ENCODE measurements at places on chromosomes 7 and 10.

DNA sequence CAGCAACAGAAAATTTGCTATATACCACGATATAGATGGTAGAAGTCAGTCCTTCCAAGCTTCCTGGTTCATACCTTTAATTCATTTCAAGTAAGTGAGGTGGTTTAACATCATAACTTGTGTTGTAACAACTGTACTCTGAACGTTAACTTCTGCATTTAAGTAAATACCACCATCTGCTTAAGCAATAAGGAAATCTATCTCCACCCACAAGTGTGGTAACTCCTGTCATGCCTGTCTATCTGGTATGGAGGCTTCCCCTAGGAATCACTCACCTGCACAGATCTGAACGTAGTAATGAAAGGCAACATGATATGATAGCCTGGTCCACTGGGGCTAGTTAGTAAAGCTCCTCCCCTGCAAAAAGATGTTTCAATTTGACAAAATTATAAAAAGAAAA lies 2.3 kb downstream of the ERLIN1 start:
- peak; percentile 51 for DNase-seq

- no peak for DNase-seq
Measured at GRCh38 chr7:158664406-158664805, 40.2 kb downstream of the NCAPG2 start.

GRCh38 chr10:18984531-18984930 lies 64.1 kb upstream of the MALRD1 start:
- DNase-seq: no peak

GRCh38 chr10:4758256-4758655 lies 67.8 kb upstream of the AKR1E2 start:
- no peak for DNase-seq

- no peak for DNase-seq
Measured at GRCh38 chr7:152354061-152354460, 81.7 kb downstream of the KMT2C start.

DNA sequence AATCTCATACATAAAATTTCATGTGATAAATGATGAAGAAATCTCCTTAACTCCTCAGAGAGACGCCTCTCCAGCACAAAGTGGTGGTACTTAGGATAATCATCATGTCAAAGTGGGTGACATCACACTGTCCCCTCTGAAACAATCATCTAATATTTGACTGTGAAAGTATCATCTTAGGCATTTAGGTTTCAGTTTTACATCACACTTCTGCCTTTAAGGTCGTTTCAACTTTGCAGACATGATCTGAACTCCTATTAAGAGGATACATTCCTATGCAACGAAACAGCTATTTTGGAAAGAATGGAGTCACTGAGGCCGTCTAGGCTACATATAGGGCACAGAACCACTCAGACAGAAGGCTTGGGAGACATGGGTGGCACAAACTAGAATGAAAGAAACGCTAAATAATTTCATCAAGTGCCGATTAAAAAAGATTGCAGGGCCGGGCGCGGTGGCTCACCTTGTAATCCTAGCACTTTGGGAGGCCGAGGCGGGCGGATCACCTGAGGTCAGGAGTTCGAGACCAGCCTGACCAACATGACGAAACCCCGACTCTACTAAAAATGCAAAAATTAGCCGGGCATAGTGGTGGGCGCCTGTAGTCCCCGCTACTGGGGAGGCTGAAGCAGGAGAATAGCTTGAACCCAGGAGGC lies 2.0 kb downstream of the VOPP1 start:
- no peak for DNase-seq

DNA sequence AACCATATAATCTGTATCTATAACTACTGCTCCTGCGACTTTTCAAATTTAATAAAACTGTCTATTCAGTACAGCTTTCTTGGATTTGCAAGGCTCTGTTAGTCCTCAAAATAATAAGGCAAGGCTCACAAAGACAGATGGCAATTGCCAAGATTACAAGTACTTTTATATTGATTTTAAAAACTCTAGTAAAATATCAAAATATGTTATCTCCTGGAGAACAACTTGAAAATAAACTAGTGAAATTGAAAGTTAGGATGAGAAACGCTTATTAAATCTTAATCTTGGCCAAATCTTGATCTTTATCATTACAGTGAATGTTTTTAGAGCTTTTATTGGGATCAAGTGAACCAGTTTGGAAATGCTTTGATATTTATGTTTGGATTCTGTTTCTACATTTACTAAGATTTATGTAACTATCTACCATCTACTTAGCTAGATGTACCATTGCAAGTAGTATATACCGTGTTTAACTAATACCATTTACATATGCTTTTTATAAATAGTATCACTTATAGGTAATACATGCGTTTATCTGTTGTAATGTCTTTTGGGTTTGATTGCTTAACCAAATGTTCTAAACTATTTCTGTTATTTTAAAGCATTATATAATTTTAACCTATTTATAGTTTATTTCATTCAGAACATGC lies 70.0 kb downstream of the CABCOCO1 start:
- no peak for DNase-seq

DNA sequence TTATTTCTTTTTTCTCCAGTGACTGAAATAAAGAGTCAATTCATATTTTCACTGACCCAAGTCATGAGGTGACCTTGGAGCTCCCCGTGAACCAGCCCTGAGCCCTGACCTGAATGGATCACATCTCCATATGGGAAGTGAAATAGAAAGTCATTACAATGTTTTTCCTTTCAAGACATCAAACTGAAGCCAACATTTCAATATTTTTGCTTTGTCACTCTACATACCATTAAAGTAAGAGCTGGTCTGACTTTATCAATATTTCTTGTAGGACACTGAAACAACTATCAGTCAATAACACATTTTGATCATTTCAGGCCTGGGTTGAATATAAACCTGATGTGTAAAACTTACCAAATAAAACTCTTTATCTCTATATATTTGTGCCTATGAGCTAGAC lies 249.8 kb upstream of the PHF14 start:
- no peak for DNase-seq

DNA sequence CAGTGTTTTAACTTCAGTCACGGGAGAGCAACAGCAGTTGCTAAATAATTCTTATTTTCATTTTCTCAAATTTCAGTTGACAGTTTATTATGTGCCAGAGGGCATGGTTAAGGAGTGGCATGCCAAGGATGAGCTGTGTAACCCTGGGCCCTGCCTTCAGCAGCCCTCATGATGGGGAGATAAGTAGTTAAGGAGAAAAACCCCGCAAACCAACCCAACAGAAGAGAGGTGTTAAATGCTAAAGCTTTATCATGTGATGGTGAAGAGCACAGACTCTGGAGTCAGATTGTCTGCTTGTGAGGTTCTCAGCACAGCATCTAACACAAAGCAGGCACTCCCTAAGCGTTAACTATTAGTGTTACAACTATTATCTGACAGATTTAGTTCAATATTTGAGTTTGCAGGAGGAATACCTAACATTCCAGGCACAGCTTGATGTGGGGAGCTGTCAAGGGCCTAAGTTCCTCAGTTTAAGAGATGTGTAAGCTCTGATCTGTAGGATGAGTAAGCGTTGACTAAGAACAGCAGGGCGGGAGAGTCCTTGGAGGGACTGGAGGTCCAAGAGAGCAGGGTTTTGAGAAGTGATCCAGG lies 29.6 kb downstream of the STAM start:
- no peak for DNase-seq

DNA sequence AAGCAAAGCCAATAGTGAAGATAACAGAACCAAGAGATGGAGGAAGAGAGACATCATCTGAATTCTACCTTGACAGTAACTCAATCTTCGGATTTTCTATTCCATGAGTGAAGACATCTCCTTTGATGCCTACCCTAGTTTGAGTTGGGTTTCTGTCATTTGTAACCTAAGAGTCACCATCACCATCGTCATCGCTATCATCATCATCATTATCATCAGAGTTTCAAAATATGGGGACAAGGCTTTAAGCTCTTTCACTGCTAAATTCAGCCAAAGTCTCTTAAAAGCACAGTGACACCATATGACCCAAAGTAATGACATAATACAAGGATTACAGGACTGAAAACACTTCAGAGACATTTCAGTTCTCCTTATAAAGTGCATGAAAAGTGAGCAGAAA lies 57.2 kb downstream of the NEBL start:
- no peak for DNase-seq

DNA sequence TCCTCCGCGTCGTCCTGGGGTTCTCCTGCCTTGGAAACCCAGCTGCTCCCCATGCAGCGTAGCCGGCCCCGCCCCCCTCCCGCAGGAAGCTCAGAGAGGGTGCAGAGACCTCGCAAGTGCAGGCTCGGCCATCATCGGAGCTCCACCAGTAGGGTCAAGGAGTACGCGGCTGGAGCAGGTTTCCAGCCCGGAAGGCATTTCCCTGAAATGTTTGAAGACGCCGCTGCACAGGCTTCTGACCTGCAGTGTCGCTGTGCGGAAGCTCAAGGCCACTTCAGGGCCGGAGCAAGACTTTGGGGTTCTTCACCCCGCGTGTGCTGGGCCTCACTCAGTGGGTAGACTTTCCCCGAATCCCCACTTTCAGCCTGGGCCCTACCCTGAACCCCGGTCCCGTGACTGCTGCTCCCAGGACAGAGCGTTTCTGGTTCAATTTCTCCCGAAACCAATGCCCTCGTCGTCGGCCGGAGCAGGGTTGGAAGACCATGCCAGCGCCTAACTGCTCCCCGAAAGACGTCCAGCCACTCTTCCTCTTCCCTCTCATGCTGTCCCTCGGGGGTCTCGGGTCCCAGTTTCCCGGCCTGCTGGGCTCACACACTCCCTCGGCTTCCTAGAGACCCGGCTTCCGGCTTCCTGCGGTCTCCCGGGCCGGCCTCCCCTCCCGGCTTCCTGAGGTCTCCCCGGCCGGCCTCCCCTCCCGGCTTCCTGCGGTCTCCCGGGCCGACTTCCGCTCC lies 52.1 kb downstream of the INSIG1 start:
- DNase-seq: no peak

DNA sequence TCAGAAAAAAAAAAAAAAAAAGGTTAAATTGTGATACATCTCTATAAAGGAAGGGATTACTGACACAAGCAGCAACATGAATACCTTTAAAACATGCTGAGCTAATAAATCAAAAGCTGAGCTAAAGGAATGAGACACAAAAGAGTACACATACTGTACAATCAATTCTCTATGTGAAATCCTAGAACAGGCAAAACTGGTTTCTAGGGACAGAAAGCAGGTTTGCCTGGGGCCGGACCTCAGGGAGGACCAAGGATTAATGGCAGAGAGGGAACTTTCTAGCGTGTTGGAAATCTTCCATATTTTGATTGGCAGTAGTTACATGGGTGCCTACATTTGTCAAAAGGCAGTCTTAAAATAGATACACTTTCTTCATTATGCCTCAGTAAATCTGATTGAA lies 52.5 kb downstream of the KLRG2 start:
- no peak for DNase-seq

DNA sequence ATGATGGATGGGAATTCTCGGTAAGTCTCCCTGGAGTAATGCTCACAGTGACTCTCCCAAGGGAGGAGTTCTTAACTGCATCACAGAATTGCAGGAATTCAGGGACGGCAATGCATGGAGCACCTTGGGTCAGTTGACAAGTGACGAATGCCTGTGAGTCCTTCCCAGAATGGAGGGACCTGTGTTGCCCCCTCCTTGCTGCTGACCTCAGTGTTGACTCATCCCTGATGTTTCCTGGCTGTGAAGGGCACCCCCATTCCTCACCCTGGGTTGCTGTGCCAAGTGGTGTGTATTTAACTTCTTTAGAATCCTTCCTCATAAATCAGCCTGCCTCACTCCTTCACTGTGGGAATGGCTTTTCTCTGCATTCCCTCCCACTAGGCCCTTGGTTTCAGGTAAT lies 98.9 kb downstream of the LRMDA start:
- no peak for DNase-seq

- no peak for DNase-seq
Measured at GRCh38 chr7:130069179-130069977, 956 bp upstream of the KLHDC10 start.

DNA sequence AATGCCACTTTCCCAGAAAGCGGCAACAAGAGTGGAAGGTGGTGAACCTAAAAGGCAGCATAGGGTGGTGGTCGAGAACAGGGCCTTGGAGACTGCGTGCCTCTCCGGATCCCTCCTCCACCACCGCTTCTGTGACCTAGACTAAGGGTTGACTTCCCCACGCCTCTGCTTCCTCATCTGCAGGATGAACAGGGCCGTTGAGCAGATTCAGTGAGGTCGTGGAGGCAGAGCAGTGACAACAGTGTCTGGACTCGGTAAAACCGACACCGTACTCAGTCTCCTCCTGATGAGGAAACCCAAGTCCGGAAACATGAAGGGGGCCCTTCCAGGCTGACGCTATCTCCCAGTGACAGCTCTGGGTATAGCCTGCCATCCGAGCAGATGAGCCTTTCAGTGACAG lies 162.6 kb downstream of the CELF2 start:
- peak; percentile 54 for DNase-seq

GRCh38 chr10:50527442-50528043 lies 96.2 kb downstream of the SGMS1 start:
- peak; percentile 12 for DNase-seq
